Effector CD8-positive, alpha-beta T cell (primary cell): ENCODE measurements at places on chromosomes 13 and 19.

DNA sequence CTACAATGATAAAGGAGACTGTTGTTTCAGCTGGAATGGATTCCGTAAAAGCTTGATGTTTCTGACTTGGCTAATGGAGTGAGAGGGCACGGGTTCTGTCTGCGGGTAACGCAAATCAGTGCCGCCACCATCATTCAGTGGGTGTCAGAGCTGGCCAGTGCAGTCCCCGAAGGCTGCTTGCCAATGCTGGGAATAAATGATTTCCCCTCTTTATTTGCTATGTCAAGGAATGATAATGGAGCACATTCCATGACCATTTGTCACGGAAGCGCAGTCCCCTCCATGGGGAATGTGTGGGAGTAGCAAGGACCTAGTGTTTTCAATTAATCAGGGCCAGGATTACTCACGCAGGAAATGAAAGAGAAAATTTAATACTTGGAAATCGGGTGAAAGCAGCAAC is 899.3 kb downstream of the UQCRFS1 start:
- DNase-seq, result no peak

DNA sequence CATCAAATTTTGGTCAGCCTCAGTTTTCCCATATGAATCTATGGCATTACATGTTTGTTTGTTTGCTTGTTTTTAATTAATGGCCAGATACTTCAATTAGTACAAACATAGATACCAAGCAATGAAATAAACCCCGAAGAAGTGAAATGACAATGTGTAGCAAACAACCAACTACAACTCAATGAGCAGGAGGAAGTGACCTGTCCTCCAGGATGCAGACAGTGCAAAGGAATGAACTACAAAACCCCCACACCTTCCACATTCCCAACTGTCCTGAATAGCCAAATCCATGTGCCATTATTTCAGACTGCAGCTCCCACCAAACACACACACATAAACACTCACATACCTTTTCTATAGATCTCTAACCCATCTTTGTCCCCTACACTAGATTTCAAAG is 45.0 kb upstream of the FAM124A start:
- DNase-seq, result no peak

DNA sequence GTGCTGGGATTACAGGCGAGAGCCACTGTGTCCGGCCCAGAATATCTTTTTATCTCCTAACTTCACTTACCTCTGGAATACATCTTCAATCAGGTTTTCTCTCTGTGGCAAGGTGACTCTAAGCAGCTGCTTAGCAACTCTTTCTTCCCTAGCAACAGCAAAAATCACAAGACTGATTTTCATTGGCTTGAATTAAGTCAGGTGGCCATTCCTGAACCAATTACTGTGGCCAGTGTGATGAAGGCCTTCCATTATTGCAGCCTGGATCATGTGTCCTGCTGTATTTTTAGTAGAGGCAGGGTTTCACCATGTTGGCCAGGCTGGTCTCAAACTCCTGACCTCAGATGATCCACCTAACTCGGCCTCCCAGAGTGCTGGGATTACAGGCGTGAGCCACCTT is 9.0 kb upstream of the LTBP4 start:
- DNase-seq, result no peak

GRCh38 chr19:3243819-3244700 is 19.6 kb downstream of the CELF5 start:
- no peak for DNase-seq

DNA sequence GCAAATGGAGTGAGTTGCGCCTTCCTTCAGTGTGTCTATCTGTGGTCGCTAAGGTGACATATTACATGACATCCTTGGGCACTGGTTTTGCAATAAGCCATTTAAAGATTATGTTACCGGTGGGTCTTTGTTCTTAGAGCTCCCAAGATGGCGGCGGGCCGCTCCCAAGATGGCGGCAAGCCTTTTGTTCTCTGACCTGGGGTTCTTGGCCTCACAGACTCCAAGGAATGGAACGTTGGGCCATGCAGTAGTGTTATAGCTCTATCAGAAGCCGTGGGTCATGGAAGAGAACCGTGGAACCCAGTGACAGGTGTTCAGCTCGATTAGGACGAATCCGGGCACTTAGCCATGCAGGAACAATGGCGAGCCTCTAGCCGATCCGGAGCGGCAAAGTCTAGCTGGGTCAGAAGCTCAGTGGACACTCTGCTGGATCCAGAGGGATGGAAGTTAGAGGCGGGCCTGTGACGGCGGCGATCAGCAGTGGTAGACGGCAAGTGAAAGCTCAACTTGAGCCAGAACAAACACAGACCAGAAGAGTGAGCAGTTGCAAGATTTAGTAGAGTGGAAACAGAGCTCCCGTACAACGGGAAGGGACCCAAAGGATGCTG is 188.6 kb downstream of the TEX29 start:
- DNase-seq, result no peak

- no peak for DNase-seq
These were observed 44.5 kb downstream of the ACTN4 start for GRCh38 chr19:38691938-38692457.
